Immature natural killer cell (primary cell): ENCODE measurements at places on chromosomes 16 and 17. TPM values are rescaled to one million over a fixed set of nuclear protein-coding genes. Genes with fewer than 3 reads are reported as not detected.

- DNase-seq: no peak
These were observed 1.6 kb downstream of the SIRT7 start for GRCh38 chr17:81916234-81917001.

DNA sequence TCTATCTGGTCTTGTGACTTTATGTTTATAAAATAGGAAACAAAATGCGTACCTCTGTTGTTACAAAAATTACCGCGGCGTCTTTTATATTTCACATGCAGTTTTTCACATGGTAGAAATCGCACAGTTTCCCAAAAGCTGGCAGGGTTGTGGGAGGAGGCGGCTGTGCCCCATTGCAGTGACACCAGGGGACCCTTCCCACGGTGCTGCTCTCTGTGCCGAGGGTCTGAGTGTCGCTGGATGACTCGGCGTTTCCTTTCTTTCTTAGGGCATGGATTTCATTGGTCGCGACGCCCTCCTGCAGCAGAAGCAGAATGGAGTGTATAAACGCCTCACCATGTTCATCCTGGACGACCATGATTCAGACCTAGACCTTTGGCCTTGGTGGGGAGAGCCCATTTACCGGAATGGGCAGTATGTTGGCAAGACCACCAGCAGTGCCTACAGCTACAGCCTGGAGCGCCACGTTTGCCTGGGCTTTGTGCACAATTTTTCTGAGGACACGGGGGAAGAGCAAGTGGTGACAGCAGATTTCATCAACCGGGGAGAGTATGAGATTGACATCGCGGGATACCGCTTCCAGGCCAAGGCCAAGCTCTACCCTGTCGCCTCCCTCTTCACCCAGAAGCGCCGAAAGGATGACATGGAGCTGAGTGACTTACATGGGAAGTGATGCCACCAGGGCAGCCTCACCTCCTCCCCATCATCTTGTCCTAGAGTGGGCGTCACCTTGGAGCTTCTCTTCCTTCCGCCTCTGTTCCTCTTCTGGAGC, 17.2 kb upstream of the CLEC18C start:
- no peak for DNase-seq

The ZPBP2 gene
- not detected for polyA plus RNA-seq

DNA sequence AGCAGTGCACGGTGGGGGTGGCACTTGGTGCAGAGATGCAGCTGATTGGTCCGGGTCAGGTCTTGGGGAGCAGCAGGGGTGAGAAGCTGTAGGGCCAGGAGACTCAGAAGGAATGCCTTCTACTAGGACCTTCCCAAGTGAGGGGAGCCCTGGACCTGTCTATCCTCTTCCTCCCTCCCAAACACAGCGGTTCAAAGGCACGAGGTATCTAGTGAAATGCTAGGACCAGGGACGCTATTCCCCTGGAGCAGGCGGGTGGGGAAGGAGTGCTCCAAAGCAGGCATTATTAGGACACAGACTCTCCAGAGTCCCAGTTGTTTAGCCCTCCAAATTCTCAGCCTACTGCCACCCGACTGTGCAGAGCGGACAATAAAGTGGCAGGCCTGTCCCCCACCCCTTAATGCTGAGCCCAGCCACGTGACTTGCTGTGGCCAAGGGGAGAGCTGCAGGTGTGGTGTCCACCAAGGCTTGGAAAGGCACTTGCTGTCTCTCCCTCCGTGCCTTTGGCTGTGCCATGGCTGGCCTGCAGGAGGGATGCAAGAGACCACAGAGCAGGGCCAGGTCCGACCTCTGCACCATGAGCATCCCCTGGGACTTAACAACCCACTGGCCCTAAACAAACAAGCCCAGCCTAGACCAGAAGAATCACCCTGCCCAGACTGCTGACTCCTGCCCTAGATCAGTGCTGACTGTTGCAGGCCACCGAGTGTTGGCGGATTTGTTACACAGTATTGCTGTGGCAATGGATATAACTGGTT, 97.2 kb downstream of the TBC1D16 start:
- no peak for DNase-seq

DNA sequence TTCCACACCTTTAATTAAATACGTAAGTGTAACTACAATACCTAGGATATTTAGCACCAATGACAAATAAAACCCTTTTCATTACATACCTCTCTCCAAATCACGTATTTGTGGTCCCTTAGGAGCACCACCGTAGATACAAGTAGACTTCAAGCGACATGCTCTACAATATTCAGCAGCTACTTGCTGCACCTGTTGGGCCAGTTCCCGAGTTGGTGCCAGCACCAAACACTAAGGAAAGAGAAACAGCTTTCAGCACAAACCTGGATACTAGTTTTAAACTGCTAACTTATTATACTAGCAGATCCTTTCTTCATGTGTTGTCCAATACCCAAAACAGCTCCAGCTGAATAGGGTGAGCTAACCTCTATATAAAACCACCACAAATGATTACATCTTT, 2.7 kb downstream of the DDX5 start:
- peak; percentile 8 for DNase-seq

The TM4SF5 gene
- polyA plus RNA-seq: not detected

- DNase-seq: no peak
These were observed 6.7 kb downstream of the HAGHL start for GRCh38 chr16:733382-734207.

GRCh38 chr16:88943131-88943664, 33.8 kb downstream of the CBFA2T3 start:
- peak; percentile 51 for DNase-seq

The KRTAP4-4 gene
- polyA plus RNA-seq: not detected

The MFSD11 gene
- 25.2 TPM for polyA plus RNA-seq

The ATAD5 gene
- polyA plus RNA-seq: 2.5 TPM

- no peak for DNase-seq
These were observed 31.2 kb downstream of the TMEM238L start for GRCh38 chr17:10772425-10773380.

DNA sequence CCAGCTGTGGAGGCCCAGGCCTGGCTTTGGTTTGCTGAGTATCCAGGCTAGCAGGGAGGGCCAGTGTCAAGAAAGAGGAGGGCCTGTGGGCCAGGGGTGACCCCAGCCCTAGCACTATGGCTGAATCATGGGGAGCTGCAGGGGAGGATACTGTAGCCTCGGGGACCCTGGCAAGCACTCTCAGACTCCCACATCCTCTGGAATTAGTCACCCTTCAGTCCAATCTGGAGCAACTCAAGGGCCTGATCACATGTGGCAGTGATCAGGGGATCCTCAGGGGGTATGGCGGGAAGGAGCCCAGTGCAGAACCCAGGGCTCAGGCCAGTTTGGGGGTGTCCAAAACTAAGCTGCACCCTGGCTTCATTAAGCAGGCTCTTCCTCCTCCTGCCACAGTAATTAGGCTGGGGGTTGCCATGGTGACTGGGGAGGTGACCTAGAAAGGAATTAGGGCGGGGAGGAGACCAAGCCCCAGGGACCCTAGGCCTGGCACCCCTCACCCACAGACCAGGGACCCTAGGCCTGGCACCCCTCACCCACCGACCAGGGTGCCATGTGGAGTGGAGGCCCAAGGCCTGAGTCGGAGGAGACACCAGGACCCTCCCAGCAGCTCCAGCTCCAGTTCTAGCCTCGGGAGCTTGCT, 5.8 kb downstream of the NLGN2 start:
- DNase-seq: no peak

DNA sequence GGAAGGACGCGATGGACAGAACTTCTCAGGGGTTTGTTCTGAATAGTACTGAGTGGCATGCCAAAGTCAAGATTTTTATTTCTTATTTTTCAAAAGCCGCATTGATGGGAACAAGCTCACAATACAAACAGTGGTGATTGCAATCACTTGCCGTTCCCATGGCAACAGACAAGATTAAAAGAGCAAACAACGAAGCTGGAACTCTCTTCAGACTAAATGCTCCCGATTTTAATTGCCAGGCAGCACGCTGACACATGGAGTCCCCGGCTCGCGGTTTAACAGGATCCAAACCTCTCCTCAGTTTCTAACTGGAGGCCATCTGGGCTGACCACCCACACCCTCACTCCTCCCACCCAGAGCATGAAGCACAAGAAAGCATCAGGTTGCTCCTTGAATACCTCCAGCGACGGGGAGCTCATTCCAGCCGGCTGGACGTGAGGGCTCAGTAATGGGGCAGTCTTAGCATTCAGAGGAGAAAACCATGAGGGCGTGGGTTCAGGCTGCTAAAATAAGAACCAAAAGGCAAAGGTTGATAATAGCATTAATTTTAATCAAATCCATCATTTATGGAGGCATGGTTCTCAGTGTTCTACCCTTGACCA, 41.5 kb downstream of the AIPL1 start:
- no peak for DNase-seq
